Fibroblast of villous mesenchyme (primary cell): ENCODE measurements at places on chromosomes 11 and 22.

DNA sequence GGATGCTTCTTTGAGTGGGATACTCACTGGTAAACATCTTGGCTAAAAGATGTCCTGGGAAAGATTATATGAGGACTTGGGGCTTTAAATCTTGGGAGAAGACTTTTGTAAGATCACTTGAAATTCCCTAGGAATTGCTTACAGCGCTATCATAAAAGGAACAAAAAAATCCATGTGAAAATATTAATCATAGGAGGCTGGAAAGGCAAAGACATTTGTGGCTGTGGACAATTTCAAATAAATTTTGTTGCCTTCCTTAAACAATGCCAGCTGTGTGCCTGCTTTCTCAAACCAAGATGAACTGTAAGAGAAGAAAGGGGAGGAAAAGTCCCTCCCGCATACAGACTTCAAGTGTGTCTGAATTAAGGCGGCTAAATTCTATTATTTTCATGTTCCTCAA, 75.6 kb downstream of the SNX19 start:
- peak; percentile 30 for DNase-seq

GRCh38 chr11:31651208-31651607, 141.6 kb downstream of the ELP4 start:
- DNase-seq = no peak

- DNase-seq = peak; percentile 70
These were observed 171.9 kb downstream of the SHANK2 start for GRCh38 chr11:71080239-71081097.

- no peak for DNase-seq
These were observed 72.6 kb upstream of the RAB1B start for GRCh38 chr11:66195867-66196266.

GRCh38 chr11:130369713-130370112, 55.0 kb upstream of the ZBTB44 start:
- DNase-seq = no peak

DNA sequence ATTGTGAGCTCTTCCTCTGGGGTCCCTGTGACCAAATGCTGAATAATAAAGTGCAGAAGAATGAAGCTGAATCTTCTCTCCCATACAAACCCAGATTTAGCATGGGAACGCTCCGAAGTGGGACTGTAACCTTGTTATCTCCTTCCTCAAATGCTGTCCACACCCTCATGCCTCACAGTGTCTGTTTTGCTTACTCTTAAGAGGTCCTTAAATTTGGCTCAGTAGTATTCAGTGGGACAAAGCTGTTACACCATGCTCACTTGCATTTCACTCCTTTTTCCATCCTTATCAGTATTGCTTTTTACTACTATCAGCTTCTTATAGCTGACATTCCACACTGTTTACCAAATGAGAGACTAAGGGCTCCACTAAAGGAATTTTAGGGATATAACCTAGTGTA, 13.8 kb upstream of the AMOTL1 start:
- DNase-seq = peak; percentile 27

DNA sequence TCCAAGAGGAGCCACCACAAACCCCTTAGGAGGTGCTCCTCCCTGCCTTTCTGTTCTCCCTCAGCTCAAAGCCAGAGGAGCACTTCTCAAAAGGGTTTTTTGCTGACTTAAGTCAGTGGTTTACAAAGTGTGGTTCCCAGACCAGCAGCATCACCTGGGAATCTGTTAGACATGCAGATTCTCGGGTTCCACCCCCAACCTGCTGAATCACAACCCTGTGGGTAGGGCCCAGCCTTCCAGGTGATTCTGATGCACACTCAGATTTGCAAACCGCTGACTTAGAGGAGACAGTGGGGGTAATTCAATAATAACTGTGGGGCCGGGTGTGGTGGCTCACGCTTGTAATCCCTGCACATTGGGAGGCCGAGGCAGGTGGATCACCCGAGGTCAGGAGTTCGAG, 22.8 kb downstream of the CREB3L1 start:
- no peak for DNase-seq

DNA sequence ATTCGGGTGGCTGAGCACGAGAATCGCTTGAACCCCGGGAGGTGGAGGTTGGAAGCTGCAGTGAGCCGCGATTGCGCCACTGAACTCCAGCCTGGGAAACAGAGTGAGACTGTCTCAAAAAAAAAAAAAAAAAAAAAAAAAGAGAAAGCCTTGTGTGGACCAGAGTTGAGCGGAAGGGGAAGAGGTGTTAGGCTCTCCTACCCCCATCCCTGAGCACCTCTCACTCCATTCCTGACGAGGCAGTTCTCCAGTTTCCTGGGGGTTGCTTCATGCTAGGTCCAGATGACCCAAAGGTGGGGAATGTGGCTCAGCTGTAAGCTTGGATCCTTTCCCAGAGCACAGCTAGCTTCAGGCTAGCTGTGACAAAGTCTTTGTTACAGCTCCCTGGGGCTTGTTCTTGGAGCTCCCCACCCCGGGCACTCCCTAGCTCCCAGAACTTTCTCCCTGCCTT, 8.8 kb upstream of the DNAL4 start:
- peak; percentile 90 for DNase-seq
